ENCODE measurements at places on chromosomes 1 and 21. TPM values are rescaled to one million over a fixed set of nuclear protein-coding genes. Genes with fewer than 3 reads are reported as not detected.

DNA sequence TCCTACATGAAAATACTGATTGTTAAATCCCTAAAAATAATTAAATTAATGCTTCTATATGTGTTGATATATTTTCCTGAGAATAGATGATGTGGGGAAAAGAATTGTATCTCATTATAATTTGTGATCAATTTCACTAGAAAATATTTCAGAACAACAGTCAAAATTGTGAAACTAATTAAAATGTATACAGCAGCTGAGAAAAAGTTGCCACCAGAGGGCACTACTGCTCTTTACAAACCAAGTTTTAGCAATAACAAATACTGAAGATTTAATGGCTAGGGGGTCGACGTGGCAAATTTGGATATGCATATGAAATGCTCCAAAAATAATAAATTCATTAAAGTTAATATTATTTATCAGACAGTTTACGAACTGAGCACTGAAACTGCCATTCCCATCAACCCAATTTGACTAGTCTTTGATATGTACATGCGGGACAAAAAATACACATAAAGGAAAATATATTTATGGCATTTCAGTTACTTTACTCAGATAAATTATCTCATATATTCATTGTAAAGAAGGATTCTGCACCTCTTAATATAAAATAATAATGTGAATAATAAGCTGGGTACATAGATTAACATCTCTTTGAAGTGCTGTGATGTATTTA lies 96.3 kb upstream of the TMPRSS15 start:
- no peak overlapping the region for H3K4me3 ChIP-seq
- H3K36me3 ChIP-seq = no peaks in the 10 kb centered on the region
- no peak overlapping the region for H3K27ac ChIP-seq
- DNase-seq = no peak

- DNase-seq = no peak
- no peaks in the 10 kb centered on the region for H3K4me1 ChIP-seq
- no peaks in the 10 kb centered on the region for H3K27me3 ChIP-seq
- no peak overlapping the region for H3K4me3 ChIP-seq
- H3K27ac ChIP-seq = no peak overlapping the region
Observed at GRCh38 chr1:223350361-223350908, 13.5 kb downstream of the SUSD4 start.

GRCh38 chr1:30758785-30759380 lies 1.3 kb upstream of the LAPTM5 start:
- H3K36me3 ChIP-seq = no peaks in the 10 kb centered on the region
- no peak for DNase-seq
- no peaks in the 10 kb centered on the region for H3K27me3 ChIP-seq
- H3K4me1 ChIP-seq = no peaks in the 10 kb centered on the region
- no peak overlapping the region for H3K27ac ChIP-seq

DNA sequence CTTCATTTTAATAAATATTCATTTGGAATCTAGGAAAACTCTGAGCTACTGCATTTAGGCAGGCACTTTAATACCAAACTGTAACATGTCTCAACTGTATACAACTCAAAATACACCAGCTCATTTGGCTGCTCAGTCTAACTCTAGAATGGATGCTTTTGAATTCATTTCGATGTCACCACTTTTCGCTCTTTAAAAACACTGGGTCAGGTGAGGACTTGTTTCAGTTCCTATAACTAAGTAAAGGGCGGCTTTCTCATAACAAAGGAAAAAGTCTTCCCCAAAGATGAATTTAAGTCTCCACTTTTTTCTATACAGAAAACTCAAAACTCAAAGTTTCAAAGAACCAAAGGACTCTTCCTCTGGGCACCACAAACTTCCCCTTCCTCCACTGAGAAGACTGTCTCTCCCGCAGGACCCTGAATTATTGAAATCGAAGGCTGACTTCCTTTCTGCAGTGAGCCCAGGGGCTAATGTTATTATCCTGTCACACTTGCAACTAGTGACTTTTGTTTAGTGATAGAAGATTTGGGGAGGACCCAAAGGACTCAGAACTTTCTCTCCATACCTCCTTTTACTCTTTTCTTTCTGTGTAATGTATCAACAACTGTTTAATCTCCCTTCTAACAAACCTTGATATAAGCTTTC lies 9.7 kb upstream of the DHX9 start:
- H3K36me3 ChIP-seq = no peaks in the 10 kb centered on the region
- no peak for DNase-seq
- H3K4me1 ChIP-seq = no peaks in the 10 kb centered on the region
- no peak overlapping the region for H3K27ac ChIP-seq
- H3K27me3 ChIP-seq = no peaks in the 10 kb centered on the region
- no peak overlapping the region for H3K4me3 ChIP-seq

DNA sequence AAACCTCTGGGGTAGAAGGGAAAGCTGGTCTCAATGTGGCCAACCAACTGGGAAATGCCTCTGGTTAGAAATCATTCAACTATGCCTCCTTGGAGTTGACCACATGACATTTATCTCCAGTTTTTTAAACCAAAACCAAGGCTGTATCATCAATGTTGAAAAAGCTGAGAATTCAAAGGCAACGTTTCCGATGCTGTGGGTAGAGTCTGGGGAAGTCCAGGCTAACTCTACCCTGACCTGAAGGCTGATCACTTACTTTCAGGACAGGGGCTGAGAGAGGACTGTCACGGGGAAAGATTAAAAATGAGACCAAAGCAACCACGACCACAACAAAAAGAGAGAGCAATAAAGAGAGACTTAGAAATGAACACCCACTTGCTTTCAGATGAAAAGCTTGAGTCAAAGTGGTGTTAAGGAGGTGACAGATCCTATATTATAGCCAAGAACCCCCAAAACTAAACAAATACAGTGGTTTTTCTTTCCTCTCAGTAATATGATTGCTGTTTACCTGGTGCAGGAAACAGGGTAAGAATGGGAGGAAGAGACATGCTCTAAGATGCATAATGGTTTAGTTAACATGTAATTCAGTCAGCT lies 90.8 kb upstream of the TNFSF4 start:
- H3K27me3 ChIP-seq = no peaks in the 10 kb centered on the region
- H3K36me3 ChIP-seq = no peaks in the 10 kb centered on the region
- DNase-seq = no peak
- no peak overlapping the region for H3K27ac ChIP-seq
- no peaks in the 10 kb centered on the region for H3K4me1 ChIP-seq
- H3K4me3 ChIP-seq = no peak overlapping the region

DNA sequence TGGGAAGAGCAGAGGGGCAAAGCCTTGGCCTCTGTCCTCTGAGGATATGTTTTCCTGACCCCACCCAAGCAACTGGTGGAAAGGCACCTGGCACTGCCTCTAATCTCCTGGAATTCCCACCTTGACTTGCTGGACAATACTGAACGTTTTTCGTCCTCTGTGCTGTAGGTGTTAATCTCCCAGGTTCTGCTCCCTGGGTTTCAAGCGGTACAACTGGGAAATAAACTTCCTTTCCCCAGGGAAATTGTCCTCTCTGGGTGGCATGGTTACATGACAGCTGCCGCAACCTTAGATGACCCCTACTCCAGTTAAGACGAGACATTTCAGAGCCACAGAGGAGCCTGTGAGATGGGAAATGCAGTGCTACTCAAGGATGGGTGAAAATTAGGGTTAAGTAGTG lies 57.3 kb upstream of the BCAR3 start:
- no peaks in the 10 kb centered on the region for H3K27me3 ChIP-seq
- no peak overlapping the region for H3K4me3 ChIP-seq
- no peaks in the 10 kb centered on the region for H3K4me1 ChIP-seq
- no peak for DNase-seq

- H3K27ac ChIP-seq = no peak overlapping the region
- H3K27me3 ChIP-seq = no peaks in the 10 kb centered on the region
- DNase-seq = peak; percentile 71
Observed at GRCh38 chr1:3471356-3472087, 17.1 kb downstream of the ARHGEF16 start.

DNA sequence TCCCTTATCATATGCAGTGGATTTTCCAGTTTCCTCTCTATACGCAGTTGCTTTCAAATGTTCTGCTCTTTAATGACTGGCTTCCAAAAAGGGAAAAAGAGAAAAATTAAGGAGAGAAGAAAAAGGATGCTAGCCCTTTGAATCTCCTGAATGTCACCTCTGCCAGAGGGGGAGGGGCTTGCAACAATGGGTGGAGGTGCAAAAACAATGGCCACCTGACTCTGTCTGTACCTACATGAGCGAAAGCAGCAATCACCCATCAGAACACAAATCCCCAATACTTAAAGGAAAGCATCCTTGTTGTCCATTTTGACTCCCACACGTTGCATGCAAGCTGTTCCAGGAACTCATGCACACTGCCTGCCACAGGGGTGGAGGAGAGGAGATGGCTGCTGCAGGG lies 61.2 kb downstream of the CCDC30 start:
- no peaks in the 10 kb centered on the region for H3K27me3 ChIP-seq
- H3K4me3 ChIP-seq = no peak overlapping the region
- H3K4me1 ChIP-seq = no peaks in the 10 kb centered on the region
- H3K27ac ChIP-seq = no peak overlapping the region
- no peak for DNase-seq

GRCh38 chr1:200330741-200331428 lies 79.0 kb downstream of the ZNF281 start:
- H3K4me3 ChIP-seq = no peak overlapping the region
- H3K4me1 ChIP-seq = no peaks in the 10 kb centered on the region
- no peak overlapping the region for H3K27ac ChIP-seq
- no peaks in the 10 kb centered on the region for H3K36me3 ChIP-seq
- H3K27me3 ChIP-seq = no peaks in the 10 kb centered on the region

DNA sequence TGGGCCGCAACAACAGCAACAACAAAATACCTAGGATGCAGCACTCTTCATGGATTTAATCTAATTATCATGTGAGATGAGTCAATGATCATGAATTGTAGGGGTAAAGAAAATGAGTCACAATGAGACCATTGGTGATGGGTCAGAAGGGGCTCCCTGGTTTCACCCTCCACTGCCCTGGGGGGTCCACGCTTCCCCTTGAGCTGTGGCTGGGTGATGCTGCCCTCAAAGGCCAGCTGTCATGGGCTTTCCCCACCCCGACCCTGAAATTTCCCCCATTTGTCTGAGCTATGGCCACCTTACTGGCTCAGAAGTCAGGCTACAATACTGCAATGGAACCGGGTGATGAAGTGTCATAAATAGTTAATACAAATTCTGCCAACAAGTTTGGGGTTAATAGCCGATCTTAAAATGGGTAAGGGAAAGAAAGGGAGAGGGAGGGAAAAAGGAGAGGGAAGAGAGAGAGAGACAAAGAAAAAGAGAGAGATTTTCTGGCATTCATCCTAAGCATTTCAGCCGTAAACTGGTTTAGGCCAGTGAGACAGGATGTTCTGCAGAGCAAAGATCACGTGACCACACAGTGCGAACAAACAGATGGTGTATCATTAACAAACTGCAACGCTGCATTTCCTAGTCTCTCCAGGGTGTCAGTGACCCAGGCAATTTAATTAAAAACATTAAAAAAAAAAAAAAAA lies 143.4 kb upstream of the ERRFI1 start:
- no peaks in the 10 kb centered on the region for H3K4me1 ChIP-seq
- no peaks in the 10 kb centered on the region for H3K27me3 ChIP-seq
- no peak overlapping the region for H3K4me3 ChIP-seq
- H3K36me3 ChIP-seq = no peaks in the 10 kb centered on the region
- peak; percentile 68 for DNase-seq

GRCh38 chr1:113749402-113749801 lies 9.9 kb downstream of the PHTF1 start:
- H3K4me1 ChIP-seq = no peaks in the 10 kb centered on the region
- no peaks in the 10 kb centered on the region for H3K36me3 ChIP-seq
- H3K27ac ChIP-seq = no peak overlapping the region
- no peaks in the 10 kb centered on the region for H3K27me3 ChIP-seq
- H3K4me3 ChIP-seq = no peak overlapping the region

DNA sequence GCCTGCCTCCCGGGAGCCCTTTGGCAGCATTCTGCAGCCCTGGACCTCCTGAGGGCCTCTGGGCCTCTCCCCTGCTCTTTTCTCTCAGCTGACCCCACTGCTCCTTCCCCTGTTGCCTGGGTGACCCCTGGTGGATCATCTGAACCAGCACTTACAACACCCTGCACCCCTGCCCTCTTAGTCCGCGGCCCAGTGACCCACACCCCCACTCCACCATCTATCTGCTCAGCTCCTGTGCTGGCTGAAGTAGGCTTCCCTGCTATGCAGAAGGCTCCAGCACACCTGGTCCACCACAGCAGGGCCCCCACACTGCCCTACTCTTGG lies 74.0 kb downstream of the DMRTA2 start:
- H3K4me3 ChIP-seq = no peak overlapping the region
- no peaks in the 10 kb centered on the region for H3K4me1 ChIP-seq
- no peak for DNase-seq
- H3K36me3 ChIP-seq = no peaks in the 10 kb centered on the region
- H3K27me3 ChIP-seq = no peaks in the 10 kb centered on the region

GRCh38 chr1:225406976-225407725 lies 20.7 kb downstream of the LBR start:
- no peaks in the 10 kb centered on the region for H3K27me3 ChIP-seq
- H3K4me1 ChIP-seq = no peaks in the 10 kb centered on the region
- H3K27ac ChIP-seq = no peak overlapping the region
- H3K36me3 ChIP-seq = no peaks in the 10 kb centered on the region
- H3K4me3 ChIP-seq = no peak overlapping the region
- no peak for DNase-seq

DNA sequence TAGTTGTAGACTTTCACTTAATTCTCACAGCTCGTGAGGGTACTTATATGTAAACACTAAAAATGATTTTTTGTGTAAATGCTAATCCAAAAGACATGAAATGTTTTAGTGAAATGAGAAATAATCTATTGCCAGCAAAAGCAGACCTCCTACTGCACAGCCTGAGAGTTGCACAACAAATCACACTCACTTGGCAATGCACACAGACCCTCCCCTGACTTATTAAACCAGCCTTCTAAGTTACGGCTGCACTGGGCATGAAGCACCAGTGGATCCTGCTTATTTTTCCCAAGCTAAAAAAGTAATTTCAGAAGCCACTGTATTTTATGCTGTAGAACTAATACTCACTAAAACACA lies 10.3 kb downstream of the ERRFI1 start:
- no peaks in the 10 kb centered on the region for H3K27me3 ChIP-seq
- no peak for DNase-seq
- peaks cover 5% of the 10 kb centered on the region for H3K36me3 ChIP-seq
- peaks cover 15% of the 10 kb centered on the region for H3K4me1 ChIP-seq
- no peak overlapping the region for H3K4me3 ChIP-seq

GRCh38 chr1:192601567-192601966 lies 26.0 kb downstream of the RGS1 start:
- H3K4me3 ChIP-seq = no peak overlapping the region
- H3K4me1 ChIP-seq = no peaks in the 10 kb centered on the region
- no peak overlapping the region for H3K27ac ChIP-seq

- no peaks in the 10 kb centered on the region for H3K4me1 ChIP-seq
- H3K36me3 ChIP-seq = no peaks in the 10 kb centered on the region
- H3K27me3 ChIP-seq = no peaks in the 10 kb centered on the region
- no peak overlapping the region for H3K4me3 ChIP-seq
- no peak for DNase-seq
- H3K27ac ChIP-seq = no peak overlapping the region
Observed at GRCh38 chr1:57431400-57431799, 7.5 kb upstream of the DAB1 start.

The FCRL3 gene
- 0.99 TPM for total RNA-seq

The C8A gene
- total RNA-seq = not detected

The CD101 gene
- 2.4 TPM for total RNA-seq

The RNF19B gene
- total RNA-seq = 51.5 TPM

The FAM72B gene
- total RNA-seq = 1.1 TPM

The ETV3L gene
- total RNA-seq = not detected

The MX2 gene
- total RNA-seq = 21.8 TPM

The FAAP20 gene
- total RNA-seq = 59.9 TPM

The INSRR gene
- 0.51 TPM for total RNA-seq

The PCP4L1 gene
- 0.69 TPM for total RNA-seq

The SYTL1 gene
- 3.7 TPM for total RNA-seq

All from aorta (tissue), 5 donors.